ENCODE measurements at places on chromosomes 7 and 10. TPM values are rescaled to one million over a fixed set of nuclear protein-coding genes. Genes with fewer than 3 reads are reported as not detected.

- no peak for DNase-seq
These were observed 22.7 kb upstream of the AKR1B10 start for GRCh38 chr7:134504660-134505164.

EPDR1 gene
- 48.6 TPM for total RNA-seq

DNA sequence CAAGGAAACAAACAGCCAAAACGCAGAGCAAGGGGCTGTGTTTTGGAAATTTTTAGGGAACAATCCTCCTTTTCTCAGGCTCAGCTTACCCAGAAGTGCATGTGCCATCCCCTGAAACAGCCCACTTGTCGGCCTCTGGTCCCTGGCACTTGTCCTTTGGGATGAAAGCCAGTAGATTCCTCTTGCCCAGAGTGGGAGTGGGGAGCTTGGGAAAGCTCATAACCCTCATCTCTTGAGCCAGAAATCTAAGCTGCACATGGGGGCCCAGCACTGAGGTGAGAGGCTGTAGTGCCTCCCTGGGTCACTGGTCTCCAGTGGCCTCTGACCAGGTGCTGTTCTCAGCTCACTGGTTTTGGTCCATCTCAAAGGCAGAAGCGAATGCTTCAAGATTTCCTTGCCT lies 150.3 kb downstream of the RNF216 start:
- DNase-seq: no peak

GRCh38 chr10:47264797-47265281 lies 35.2 kb upstream of the GDF10 start:
- peak; percentile 17 for DNase-seq

- no peak for DNase-seq
These were observed 35.2 kb downstream of the OR13A1 start for GRCh38 chr10:45280113-45280760.

TMEM229A gene
- total RNA-seq: not detected

- DNase-seq: peak; percentile 30
These were observed 607.2 kb upstream of the MGMT start for GRCh38 chr10:128859738-128860386.

DNA sequence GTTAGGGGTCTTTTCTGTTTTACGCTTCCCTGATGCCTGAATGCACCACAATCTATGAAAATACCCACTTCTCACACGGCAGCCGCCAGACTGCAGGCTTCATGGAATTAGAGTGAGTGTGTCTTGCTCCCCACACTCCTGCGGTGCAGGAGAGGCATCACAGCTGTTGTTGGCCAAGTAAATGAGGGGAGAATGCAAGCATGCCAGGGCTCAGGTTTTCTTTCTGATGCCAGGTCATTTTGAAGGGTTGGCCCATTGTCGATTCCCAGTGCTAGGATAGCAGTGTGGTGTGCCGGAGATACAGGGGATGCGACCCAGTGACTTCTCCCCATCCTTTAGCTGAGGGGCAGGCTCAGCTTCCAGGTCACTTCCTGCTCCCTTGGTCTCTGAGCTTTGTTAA lies 16.3 kb downstream of the CXCL12 start:
- no peak for DNase-seq

Data from HT1080 (cell line).